Activated CD4-positive, alpha-beta T cell treated with anti-CD3 and anti-CD28 coated beads, Interleukin-2, amount 50 U/mL, for 48 hours (primary cell): ENCODE measurements at places on chromosomes 2 and 18.

- no peak for DNase-seq
Observed at GRCh38 chr2:98903767-98904485, 32.1 kb downstream of the CRACDL start.

- no peak for DNase-seq
Observed at GRCh38 chr2:61702088-61702467, 151.8 kb downstream of the FAM161A start.

DNA sequence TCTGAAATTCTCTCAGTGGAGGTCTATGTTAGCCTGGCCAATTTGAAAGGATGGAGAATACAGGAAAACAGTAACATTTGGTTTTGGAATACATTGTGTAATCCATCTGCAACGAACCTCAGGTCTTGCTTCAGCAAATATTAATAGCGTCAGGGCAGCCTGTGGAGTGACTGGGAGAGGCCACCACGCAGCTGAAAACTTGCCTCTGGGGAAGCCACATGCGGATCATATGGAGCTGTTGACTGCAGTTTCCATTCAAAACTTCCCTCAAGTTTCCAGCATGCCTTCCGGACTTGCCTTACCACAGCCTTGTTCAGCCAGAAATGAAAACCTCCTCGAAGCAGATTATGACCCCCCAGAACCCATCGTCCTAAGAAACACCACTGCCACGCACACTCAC, 25.7 kb downstream of the BCL11A start:
- no peak for DNase-seq

DNA sequence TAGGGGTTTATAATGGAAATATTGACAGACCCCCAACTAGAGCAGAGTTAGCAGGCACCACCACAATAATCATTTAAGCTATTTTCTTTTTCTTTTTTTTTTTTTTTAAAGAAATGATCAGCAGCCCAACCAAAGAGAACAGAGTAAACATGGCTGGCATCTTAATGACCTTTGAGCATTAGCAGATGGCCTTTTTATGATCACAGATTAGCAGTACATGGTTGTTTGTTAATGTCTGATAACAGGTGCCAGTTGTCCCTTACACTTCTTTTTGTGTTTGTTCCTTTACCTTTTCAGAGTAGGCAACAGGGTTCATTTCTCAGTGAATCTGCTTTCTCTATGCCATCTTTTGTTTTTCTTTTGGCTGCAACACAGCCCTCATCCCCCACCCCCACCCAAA, 747.0 kb downstream of the BCL11A start:
- DNase-seq, result no peak

DNA sequence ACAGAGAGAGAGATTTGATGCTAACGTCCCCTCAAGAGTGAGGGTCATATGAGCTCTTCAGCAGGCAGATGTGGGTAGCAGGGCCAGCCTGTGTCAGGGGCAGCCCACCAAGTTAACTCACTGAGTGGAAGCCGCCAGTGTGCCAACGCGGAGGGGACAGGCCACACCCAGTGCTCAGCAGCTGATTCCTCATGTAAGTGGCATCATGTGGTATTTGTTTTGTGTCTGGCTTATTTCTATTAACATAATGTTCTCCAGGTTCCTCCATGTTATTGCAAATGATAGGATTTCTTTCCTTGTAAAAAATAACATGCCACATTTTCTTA, 4.0 kb downstream of the IMP4 start:
- DNase-seq, result no peak
